ENCODE measurements at places on chromosomes 5 and 9. TPM values are rescaled to one million over a fixed set of nuclear protein-coding genes. Genes with fewer than 3 reads are reported as not detected.

CFAP77 gene
- total RNA-seq = not detected

IFNA5 gene
- total RNA-seq = not detected

PHF24 gene
- total RNA-seq = 0.08 TPM

SOX30 gene
- total RNA-seq = not detected

SMIM33 gene
- total RNA-seq = not detected

DNA sequence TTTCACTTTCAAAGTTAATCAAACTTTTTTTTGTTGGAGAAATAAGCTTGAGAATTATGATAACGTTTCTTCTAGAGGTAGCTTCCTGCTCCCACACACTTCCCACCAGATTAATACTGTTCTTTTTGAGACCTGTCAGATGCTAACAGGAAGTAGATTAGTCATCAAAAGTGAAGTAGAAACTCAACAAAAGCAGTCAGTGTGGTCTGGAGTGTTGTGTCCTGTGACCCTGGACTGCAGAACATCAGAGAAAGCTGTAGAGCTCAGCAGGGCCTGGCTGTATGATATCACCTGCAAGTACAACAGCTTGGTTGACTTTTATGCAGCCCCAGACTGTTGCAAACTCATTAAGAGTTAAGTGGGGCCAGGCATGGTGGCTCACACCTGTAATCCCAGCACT, 495.7 kb upstream of the CYLC2 start:
- no peak for DNase-seq

DNA sequence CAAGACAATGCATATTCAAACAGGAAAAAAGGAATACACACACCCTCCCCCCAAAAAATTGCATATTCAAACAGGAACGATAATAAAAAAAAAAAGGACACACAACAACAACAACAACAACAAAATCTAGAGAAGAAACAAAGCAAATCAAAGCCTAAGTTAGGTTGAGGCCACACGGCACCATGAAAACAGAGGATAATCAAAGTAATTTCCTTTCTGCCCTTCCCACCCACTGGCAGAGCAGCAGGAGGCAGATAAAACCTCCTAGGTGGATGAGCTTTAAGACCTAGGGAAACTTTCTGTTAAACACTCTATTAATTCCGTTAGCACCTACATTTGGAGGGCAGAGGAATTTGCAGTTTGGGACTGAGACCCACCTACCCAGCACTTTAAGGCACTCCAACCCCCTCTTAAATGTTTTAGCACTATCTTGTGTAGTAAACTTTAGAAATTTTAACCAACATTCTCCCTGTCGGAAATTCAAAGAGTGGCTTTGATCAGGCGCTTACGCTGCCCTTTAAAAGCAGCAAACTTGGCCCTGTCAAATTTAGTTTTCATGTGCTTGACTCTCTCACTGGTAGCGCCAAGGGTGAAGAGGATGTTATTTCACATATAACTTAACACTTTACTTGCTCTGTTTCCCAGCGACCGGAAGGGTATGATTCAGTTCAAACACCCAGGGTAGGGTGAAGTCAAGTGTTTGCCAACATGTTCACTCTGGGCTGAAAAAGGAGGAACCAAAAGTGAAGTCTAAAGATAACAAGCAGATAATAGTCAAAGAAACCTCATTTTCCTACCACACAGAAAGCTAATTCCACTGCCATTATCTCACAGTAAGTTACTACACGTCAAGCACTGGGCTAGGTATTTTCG, 9.2 kb downstream of the ENC1 start:
- peak; percentile 84 for DNase-seq

DNA sequence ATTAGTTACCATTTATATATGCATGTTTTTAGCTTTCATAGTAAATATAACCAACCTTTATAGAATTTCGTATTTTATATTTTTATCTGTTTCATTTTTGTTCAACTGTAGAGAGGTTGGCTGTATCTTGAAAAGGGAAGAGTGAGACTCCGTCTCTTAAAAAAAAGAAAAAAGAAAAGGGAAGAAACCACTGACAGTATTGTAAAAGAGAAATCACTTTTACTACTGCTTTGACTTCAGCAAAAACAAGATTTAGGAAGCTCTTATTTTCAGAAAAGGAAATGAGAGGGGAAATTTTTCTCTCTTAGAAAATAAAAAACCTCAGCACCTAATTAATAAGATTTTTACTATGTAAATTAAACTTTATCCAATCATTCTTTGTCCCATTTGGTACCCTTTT, 14.4 kb downstream of the POLK start:
- DNase-seq = no peak

- DNase-seq = no peak
Observed at GRCh38 chr9:133715866-133716563, 22.1 kb downstream of the SARDH start.

DNA sequence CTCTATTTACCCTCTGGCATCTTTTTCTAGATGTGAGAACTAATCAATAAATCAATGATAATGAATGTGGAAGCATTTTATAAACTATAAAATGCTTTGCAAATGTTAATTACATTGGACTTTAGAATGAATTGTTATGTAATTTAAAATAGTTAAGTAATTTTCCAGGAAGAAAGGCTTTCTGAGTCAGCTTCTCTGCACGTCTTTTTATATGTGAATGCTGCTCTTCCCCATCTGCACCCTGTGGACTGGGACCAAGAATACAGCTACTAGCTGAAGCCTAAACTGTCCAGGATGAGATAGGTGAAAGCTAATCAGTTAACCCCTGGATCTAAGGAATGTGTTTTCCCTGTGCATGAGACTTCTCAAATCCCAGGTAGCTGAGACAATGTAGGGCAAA, 292.9 kb downstream of the NR3C1 start:
- DNase-seq = no peak

- DNase-seq = no peak
Observed at GRCh38 chr9:14156046-14156445, 157.9 kb downstream of the NFIB start.

DNA sequence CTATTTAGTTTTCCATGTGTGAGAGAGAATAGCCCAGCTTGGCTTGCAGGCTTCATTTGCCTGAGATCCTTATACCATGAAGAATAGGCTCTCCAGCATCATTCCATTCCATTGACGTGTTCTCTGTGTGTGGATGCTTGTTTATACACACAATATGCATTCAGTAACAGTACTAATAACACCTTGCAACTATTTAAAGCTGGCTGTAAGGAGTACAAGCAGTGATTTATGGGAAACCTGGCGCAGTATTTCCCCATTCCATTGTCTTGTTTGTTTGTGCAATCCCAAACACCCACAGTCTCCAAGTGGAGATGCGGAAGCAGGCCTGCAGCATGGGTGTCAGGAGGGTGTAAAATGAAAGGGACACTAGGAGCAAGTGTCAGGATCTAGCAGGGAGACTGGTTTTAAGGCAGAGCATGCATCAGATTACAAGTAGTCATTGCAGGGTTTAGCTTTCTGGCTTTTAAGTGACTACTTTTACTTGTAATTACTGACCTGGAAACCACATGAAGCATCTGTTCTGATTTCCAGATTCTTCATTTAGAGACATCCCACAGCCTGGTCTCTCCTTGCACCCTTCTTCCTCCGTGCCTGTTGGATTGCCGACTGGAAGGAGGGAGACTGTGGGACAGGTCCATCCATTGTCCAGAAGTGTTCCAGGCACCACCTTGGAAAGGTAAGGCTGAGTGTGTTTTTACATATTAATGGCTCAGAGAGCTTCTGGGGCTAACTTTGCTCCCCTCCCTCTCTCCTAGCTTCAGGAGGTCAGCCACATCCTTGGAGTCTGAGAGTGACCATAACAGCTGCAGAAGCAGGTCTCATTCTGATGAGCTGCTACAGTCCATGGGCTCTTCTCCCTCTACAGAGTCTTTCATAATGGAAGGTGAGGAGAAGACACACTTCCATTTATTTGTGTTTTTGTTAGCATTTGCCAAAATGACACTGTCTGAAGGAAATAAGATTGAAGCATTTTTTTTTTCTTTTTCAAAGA, 241.6 kb downstream of the ARHGEF28 start:
- DNase-seq = no peak

DNA sequence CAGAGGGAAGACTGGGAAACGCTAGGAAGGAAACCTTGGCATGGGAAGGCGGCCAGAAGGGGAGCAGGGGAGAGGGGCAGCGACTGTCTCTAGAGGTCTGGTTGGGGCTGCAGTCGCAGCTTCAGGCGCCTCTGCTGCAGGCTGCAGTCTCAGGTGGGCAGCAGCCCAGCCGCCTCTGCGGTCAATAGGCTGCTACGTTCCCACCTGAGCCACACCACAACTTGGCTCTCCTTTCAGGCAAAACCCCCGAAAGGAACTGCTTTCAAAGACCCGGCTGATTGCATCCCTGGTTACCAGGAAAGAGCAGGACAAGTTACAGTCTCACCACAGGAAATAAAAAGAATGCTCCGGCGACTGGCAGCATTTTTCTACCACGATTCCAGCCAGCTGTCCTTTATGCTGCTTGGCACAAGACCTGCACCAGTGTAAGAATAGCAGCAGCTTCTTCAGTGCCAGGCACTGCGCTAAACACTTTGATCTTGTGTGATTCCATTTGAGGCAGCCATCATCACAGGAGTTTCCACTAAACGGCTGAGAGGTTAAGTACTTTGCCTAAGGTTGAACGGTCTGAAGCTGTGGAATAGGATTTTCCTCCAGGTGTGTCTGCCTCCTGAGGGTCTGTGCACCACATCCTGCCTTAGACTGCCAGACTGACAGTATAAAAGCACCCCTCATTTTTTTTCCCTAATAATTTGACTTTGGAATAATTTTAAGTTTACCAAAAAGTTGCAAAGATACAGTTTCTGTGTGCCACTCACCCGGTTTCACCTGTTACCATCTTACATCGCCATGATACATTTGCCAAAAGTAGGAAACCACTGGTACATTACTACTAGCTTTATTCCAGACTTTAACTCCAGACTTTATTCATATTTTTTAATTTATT, 7.5 kb downstream of the RPS14 start:
- no peak for DNase-seq

DNA sequence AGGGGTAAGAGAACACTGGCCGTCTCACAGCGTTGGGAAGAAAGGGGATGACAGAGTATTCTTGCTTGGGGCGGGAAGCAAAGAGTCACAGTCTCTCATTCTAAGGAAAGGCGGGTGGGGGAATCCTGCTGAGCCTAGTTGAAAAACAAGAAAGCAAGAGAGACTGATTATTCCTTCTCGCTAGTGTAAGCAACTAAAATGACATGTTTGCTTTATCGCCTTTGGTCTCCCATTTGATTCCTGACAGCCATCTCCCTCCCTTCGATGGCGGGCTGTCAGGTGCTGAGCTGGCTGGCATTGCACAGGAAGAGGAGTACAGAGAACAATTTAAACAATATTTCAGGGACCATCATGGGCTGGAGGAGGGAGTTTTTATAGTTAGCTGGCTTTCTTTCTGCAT, 331.3 kb downstream of the ASTN2 start:
- DNase-seq = no peak
